ENCODE measurements at places on chromosomes 4 and X.
A peak's percentile ranks its signal among the peaks of the same experiment; 100 is the strongest.

DNA sequence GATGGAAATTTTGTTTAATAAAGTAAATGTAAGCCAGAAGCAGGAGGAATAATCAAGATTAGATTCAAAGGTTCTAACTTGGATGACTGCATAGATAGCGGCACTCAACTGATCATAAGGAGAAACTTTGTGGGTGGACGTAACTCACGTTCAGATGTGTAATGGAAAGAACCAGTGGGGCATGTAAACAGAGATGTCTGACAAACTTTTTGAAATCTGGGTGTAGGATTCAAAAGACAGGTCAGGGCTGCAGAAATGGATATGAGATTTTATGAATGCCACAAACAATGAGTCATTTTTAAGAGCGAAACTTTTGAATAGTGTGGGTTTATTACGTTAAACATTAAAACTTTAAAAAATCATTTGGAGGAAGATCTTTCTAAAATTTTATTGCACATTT lies 375.6 kb downstream of the GBA3 start:
- no peak for DNase-seq

DNA sequence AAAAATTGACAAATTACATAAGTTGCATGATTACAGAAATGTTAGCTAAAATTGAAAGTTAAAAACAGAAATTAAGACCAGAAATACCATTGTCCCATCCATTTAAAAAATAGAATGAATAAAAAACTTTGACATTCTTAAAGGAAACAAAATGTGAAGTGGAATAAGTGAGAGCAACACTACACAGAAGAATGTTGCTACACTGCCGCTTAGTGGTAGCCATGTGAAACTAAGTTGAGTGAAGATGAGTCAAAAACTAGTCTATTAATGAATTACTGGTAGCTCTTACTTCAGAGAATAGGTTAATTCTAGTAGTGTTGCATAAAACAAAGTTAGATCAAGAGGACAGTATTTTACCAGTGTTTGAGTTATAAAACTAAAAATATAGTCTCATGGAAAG lies 571.0 kb upstream of the KLHL4 start:
- DNase-seq: peak; percentile 12

DNA sequence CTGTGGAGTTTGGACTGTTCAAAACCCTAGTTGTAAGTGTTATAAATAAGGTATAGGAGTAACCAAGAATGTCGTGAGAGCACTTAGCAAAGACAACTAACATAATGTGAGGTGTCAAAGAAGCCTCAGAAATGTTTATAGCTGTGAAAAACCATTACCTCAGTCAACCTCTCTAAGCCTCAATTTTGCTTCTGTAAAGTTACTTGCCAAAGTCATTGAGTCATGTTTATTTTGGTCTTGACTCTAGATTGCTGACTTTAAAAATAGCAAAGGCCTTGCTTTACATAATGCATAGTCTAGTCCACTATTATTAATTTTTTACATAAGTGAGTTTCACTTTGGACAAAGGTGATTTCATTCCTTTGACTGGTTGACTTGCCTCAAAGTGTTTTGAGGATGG lies 257.6 kb upstream of the CXXC4 start:
- DNase-seq: no peak

DNA sequence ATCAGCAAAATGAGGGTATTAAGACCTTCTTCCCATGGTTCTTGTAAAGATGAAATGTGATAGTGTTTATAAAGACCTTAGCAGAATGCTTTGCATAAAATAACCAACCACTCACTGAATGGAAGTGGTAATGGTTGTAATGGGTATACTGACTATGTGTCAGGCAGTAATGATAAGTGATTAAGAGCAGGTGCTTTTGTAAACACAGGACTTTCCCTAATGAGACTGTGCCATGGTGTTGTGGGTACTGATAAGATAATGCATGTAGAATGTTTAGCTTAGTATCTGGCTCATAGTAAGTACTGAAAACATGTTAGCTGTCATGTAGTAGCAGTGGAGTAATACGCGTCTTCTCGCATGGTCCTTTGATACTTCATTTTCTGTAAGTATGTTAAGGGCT lies 6.9 kb downstream of the LSM6 start:
- DNase-seq: no peak

DNA sequence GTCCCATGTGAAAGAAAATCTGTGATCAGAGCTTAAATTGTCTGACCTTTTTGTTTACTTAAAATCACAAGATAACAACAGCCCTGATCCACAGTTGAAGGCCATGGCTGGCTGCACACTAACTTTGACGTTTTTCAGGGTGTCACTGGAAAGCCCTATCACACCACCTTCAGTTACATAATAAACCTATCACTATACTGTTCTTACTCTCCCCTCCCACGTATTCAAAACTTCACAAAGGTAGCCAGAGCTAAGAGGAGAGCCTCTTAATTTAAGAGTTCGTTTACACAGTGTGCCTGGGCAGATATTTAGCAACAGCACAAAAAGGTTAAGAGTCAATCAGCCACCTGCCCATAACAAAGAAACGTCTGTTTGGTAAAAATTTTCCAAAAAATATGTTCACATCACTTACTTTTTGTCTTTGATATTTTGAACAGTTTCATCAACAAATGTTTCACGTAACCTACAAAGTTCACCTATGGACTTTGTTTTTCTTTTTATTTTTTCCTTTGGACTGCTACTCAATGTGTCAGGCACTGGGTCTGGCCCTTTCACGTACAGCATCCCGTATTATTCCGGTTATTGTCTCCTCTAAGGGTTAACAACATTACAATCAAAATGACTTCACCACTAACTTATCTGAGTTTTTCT lies 25.0 kb downstream of the RFC1 start:
- no peak for DNase-seq

DNA sequence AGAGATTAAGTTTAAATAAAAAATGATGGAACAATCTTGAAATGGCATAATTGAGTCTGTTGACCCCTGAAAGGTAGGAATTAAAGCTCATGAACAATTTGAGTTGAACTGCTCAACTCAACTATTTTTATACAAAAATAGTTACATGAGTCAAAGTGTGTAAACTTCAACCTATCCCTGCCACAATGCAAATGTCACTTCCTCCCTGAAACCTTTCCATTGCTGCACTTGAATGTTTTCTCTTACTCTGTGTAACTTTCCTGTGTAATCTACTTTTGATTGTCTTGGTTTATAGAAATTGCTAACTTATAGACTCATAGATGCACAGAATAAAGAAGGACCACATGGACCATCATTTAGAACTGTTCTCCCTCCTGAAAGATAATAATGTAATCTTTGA lies 218.5 kb downstream of the GBA3 start:
- DNase-seq: no peak

DNA sequence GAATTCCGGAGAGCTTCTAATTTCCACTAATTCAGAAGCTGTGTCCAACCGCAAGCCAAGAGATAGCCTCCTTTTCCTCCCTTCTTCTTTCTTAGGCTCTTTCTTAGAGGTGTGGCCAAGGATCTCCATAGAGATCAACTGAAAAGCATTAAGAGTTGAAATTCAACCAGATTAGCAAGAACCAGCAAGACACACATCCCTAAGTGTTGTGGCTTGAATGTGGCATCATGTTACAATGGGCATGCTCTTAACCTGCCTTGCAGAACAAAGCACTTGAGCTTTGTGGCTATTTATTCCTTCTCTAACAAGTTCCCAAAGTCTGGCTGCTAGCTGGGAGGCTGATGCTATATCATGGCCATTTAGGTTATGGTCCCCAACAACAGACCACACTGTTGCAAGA lies 10.4 kb downstream of the ANOS1 start:
- DNase-seq: no peak

- no peak for DNase-seq
These were observed 160.2 kb upstream of the IGFBP7 start for GRCh38 chr4:57270346-57270745.
